ENCODE measurements at places on chromosomes 7 and 10.

DNA sequence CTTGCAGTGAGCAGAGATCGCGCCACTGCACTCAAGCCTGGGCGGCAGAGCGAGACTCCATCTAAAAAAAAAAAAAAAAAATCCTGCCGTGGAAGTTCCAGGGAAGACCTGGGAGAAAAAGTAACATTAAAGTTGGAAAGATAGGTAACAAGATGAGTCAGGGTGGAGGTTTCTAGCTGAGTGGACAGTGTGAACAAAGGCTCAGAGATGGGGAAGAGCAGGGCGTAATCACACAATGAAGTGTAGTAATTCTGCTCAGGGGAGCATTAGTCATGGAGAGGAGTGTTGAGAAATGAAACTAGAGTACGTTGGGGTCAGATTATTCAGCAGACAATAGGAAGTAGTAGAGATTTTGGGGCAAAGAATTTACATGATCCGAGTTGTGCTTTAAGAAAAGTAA, 21.6 kb upstream of the WASL start:
- DNase-seq, result no peak

DNA sequence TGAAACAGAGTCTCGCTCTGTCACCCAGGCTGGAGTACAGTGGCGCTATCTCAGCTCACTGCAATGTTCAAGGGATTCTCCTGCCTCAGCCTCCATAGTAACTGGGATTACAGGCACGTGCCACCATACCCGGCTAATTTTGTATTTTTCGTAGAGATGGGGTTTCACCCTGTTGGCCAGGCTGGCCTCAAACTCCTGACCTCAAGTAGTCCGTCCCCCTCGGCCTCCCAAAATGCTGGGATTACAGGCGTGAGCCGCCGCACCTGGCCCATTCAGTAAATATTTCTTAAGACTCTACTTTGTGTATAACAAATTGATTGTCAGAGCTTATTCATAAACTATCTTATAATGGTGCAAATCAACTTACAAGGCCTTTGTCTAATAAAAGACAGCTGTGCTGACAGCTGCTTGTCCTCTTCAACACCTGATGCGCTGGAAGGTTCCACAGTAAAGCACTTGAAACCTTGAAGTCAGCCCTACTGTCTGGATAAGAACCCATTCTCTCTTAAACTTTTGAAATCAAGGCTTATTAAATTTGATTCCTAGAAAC, 14.7 kb downstream of the ECHDC3 start:
- no peak for DNase-seq

DNA sequence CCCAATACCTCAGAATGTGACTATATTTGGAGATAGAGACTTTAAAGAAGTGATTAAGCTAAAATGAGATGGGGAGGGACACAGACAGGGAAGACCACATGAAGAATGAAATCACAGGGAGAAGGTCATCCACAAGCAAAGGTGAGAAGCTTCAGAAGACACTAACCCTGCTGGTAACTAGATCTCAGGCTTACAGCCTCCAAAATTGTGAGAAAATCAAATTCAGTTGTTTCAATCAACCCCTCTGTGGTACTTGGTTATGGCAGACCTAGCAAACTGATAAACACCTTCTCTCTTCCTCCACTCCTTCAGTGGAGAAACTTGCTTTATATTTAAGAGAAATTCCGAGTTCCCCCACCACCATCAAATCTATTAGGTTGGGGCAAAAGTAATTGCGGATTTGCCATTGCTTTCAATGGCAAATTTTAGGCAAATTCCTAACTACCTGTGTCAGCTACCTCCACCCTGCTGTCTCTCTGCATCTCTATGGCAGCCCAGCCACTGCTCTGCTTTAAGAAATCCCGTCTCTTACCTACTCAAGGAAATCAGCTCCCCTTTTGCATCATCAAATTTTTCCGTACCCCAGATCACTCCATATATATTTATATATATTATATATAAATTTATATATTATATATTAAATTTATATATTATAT, 38.2 kb downstream of the SEMA3E start:
- DNase-seq, result no peak

- no peak for DNase-seq
These were observed 26.4 kb upstream of the UMAD1 start for GRCh38 chr7:7614018-7614741.

- peak; percentile 78 for DNase-seq
These were observed 11.7 kb downstream of the CPA5 start for GRCh38 chr7:130356121-130356875.

DNA sequence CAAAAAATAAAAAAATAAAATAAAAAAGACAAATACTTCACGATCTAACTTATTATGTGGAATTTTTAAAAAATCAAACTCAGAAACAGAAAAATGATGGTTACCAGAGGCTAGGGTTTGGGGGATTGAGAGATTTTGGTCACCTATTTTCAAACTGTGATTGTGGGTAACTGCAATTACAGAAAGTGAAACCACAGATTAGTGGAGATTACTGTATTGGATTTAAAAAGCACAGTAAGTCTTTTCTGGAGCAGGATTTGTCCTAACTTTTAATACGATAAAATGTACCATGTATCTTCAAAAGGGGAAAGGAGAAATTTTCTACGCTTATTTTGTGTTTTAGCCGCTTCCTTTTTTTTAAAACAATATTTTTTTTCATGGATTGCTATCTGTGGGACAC, 1204.9 kb upstream of the LRRTM3 start:
- DNase-seq, result no peak

GRCh38 chr10:77823811-77824542, 102.6 kb downstream of the DLG5 start:
- DNase-seq, result no peak

DNA sequence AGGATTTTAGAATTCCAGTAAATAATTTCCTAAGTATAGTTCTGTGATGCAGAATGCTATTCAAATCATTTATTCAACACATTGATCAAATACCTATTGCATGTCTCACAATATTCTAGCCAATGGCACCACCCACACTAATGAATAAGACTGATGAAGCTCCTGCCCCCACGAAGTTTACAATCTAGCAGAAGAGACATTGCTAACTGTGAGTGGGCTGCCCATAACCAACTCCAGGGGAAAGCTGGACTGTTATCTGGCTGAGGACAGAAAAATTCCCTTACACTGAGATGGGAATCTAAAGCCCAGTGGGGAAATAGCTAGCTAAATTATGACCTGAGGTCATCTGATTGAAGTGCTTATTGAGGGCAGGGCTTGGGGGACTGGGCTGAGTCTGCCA, 128.8 kb upstream of the LYZL2 start:
- DNase-seq, result no peak

GRCh38 chr7:66246554-66247171, 41.5 kb downstream of the TPST1 start:
- DNase-seq, result no peak

DNA sequence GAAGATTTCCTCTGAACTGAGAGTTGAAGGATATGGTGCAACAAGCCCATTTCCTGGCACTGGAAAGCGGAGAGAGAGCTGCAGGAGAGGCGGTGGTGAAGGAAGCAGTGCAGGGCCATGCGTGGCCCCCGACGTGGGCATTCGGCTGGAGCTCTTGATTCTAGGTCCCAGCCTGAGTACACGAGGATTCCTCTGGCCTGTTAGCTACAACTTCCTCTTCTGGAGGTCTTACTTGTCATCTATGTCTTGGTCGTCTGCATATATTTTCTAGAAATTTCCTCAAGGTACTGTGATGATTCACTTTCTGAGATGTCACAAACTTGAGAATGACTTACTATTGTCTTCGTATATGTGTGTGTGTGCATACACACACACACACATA, 59.2 kb upstream of the JAZF1 start:
- DNase-seq, result no peak

- no peak for DNase-seq
These were observed 7.5 kb downstream of the FBH1 start for GRCh38 chr10:5897504-5897903.

GRCh38 chr7:84123965-84124547, 70.5 kb downstream of the SEMA3A start:
- DNase-seq, result no peak

DNA sequence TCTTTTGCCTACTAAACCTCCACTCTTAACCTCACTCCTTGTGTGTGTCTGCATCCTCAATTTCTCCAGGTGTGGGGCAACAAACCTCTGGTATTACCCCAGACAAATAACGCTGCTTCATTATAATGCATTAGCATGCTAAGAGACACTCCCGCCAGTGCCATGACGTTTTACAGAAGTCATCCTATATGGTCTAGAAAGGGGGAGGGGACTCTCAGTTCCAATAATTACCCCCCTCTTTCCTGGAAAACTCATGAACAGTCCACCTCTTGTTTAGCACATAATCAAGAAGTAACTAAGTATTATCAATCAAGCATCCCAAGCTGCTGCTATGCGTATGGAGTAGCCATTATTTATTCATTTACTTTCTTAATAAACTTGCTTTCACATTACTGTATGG, 364.5 kb downstream of the TYW1 start:
- DNase-seq, result no peak

- no peak for DNase-seq
These were observed 161.0 kb downstream of the PLXNA4 start for GRCh38 chr7:132415259-132415658.

- no peak for DNase-seq
These were observed 66.5 kb downstream of the WDR11 start for GRCh38 chr10:120917521-120918250.

- no peak for DNase-seq
These were observed 165.5 kb downstream of the ANK3 start for GRCh38 chr10:60224066-60224705.

- no peak for DNase-seq
These were observed 93.6 kb downstream of the HTR5A start for GRCh38 chr7:155163696-155164095.

DNA sequence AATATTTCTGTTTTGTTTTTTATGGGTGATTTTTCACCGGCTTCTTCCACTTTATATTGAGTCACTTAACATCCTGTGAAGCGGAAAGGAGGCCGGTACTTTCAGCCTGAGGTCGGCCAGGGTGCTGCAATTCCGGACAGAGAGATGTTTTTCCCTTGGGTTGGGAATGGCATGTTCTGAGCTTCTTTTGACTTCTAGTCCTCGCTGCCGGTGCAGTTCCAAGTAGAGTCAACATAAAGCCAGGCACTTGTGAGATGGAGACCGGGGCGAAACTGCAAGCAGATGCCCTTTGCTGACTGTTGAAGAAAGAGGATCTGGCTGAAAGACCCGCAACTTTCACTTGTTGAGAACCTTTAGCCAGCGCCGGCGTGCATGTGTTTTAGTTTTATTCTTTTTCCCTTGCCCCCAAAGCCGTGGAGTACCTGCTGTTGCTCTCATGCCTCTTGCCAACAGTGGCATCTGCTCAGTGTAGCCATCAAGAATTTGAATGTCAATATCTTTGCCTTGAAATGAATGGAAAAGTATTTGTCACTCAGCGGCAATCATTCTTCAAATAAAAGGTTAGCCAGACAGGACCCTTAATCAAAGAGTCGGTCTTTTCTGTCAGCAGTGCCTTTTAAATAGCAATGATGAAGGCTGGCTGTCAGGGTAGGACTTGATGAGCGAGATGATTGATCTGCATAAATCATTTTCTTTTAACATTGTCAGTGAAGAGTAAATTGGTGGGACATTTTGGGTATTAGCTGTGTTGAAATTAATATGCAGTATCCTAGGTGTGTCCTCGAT, 351.2 kb downstream of the LRMDA start:
- DNase-seq, result no peak

DNA sequence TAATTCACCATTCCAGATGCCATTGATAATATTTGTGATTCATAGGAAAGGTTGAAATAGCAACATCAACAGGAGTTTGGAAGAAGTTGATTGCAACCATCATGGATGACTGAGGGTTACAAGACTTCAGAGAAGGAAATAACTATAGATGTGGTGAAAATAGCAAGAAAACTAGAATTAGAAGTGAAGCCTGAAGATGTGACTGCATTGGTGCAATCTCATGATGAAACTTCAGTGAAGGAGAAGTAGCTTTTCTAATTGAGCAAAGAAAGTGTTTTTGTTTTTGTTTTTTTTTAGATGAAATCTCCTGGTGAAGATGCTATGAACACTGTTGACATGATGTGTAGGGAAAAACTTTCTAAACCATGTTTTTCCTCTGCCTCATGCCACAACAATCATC, 18.7 kb upstream of the CD36 start:
- DNase-seq, result no peak

- no peak for DNase-seq
These were observed 27.8 kb downstream of the DCLRE1C start for GRCh38 chr10:14926061-14926470.

DNA sequence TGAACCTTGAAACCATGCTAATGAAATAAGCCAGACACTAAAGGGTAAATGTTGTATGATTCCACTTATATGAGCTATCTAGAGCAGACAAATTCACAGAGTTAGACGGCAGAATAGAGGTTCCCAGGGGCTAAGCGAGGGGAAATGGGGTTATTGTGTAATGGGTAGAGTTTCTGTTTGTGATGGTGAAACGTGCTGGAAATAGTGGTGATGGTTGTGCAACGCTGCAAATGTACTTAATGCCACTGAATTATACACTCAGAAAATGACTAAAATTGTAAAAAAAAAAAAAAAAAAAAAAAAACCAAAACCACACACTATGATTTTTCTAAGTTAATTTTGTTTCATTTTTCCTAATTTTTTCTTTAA, 30.0 kb downstream of the SFXN4 start:
- no peak for DNase-seq

DNA sequence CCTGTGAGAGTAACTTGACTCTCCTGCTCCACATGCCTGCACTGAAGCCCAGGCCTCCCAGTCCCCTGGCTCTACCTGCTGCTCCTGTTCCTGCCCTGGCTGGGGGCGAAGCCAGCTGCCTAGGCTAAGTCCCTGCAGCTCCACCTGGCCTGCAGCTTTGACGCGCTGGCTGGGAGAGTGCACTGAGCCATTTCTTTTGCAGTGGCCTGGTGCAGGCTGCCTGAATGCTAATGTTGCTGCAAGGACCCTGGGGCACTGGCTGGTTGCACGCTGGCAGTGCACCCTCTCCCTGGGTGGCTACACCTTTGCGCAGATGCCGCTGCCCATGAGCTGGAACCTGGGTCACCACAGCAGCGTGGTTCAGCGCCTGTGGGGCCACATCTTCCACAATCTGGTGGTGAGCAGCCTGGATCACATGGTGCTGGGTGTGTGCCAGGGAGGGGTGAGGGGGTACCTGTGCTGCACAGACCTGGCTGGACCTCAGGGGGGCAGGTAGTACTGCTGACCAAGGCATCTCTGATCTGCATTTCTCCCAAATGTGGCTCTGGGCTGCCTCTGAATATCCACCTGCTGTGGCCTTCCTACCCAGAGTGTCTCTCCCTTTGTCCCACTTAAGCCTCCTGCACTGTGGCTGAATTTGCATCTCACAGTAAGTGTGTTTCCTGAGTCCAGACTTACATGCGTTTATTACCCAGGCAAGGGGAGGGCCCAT, 20.0 kb downstream of the IMPDH1 start:
- no peak for DNase-seq

GRCh38 chr7:31146030-31146429, 93.9 kb downstream of the ADCYAP1R1 start:
- DNase-seq, result no peak
